Endodermal cell (in vitro differentiated cells): ENCODE measurements at places on chromosomes 2 and 18. TPM values are rescaled to one million over a fixed set of nuclear protein-coding genes. Genes with fewer than 3 reads are reported as not detected.

The C2orf66 gene
- 0.15 and 0.18 TPM in 2 replicates for total RNA-seq

- DNase-seq = no peak
- no peaks in the 10 kb centered on the region for H3K27me3 ChIP-seq
- no peak overlapping the region for H3K27ac ChIP-seq
Observed at GRCh38 chr2:233468047-233468740, 98.4 kb downstream of the USP40 start.

- peaks cover 2% of the 10 kb centered on the region for H3K4me1 ChIP-seq
- no peak overlapping the region for H3K4me3 ChIP-seq
- no peak overlapping the region for H3K27ac ChIP-seq
Observed at GRCh38 chr2:111172666-111173065, 52.0 kb downstream of the BCL2L11 start.

DNA sequence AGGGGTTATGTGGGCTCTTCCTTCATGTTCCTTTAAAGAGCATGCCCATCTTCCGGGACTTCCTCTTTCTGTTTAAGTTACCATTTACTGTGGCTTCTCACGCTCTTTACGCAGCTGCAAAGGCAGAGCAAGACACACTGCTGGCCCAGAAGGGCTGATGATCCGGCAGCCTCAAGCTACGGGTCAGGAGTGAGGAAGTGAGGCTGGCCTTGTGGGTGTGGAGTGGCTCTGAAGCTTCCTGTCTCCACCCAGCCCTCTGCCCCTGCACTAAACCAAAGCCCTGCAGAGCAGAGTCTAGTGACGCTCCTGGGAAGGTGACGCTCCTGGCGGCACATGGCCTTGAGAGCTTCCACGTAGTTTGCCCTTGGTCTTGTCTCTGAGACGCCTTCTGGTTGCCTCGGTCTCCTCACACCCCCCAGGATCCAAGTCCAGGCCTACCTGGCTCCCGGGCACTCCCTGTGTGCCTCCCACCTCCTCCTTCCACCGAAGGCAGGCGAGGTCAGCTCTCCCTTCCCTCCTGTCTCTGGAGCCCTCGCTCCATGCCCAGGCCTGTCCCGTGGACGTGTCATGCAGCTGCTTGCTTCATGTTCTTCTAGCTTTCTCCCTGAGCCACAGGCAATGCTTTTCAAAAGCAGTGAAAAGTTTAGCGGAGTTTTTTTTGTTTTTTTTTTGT, 50.3 kb downstream of the ARL4C start:
- no peak overlapping the region for H3K27ac ChIP-seq
- no peaks in the 10 kb centered on the region for H3K36me3 ChIP-seq
- peaks cover 7% of the 10 kb centered on the region for H3K4me1 ChIP-seq
- no peak overlapping the region for H3K4me3 ChIP-seq
